ENCODE measurements at places on chromosomes 7 and 10. TPM values are rescaled to one million over a fixed set of nuclear protein-coding genes. Genes with fewer than 3 reads are reported as not detected.

Gene JMJD1C
- total RNA-seq: 138 TPM

GRCh38 chr10:32445036-32445435 lies 904 bp upstream of the CCDC7 start:
- no peak for DNase-seq

Gene NUTM2E
- total RNA-seq: not detected

GRCh38 chr7:41529831-41530230 lies 173.1 kb downstream of the INHBA start:
- DNase-seq: no peak

DNA sequence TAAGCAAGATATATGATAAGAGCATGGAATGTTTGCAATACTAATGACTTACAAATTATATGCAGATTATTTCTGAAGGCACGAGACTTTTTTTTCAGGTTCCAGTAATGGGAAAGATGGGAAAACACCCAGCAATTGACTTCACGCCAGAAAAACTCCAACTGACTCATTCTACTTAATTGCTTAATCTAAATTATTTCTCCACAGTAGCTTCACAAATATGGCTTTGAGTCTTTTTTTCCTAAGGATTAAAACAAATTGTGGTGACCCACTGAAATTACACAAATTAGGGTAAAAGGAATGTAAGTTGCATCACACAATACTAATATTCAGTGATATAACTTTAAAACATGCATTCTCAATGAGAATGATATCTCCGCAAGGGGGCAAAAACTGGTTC lies 138.7 kb downstream of the GNAI1 start:
- no peak for DNase-seq

- DNase-seq: no peak
These were observed 245.8 kb downstream of the GLRX3 start for GRCh38 chr10:130382031-130382430.
